ENCODE measurements at places on chromosomes 12 and 14. TPM values are rescaled to one million over a fixed set of nuclear protein-coding genes. Genes with fewer than 3 reads are reported as not detected.

The SLC35F4 gene
- 0.88 TPM for total RNA-seq

The TMPRSS12 gene
- not detected for total RNA-seq

The MANSC4 gene
- total RNA-seq = not detected

The LRRK2 gene
- not detected for total RNA-seq

The FGF23 gene
- not detected for total RNA-seq

The TCL1A gene
- total RNA-seq = not detected

The CD27 gene
- not detected for total RNA-seq

DNA sequence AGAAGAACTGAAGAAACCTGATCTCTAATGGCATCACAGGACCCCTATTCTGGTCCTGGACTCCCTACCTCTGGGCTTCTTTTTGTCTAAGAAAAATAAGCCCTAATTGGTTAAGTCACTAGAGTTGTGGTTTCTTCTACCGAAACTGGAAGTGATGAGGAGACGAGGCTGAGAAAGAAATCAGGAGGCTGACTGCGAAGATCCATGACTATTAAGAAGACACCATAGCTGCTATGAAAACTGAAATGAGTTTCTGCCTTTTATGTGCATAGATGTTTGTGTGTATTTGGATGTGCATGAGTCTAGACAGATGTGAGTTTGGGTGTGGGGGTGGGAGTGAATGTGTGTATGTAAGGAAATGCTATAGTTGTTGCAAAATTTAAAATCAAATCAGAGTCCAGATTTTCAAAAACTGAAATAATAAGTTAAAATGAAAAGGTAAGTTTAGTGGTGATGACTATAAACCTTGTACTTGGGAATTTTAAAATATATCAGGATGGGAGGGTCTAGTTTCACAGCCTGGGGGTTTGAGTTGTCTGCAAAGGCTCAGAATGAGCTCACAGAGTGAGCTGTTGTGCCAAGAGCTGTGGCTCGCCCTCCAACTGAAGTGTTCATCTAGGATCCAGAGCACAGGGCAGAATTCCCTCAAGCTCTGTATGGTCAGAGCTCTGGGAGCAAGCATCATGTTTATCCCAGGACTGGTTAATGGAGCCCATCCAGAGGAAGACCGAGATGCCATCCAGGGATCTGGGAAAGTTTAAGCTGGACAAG, 94.9 kb downstream of the VCPKMT start:
- DNase-seq = no peak

GRCh38 chr12:111174251-111174960, 194.5 kb downstream of the PHETA1 start:
- DNase-seq = no peak

DNA sequence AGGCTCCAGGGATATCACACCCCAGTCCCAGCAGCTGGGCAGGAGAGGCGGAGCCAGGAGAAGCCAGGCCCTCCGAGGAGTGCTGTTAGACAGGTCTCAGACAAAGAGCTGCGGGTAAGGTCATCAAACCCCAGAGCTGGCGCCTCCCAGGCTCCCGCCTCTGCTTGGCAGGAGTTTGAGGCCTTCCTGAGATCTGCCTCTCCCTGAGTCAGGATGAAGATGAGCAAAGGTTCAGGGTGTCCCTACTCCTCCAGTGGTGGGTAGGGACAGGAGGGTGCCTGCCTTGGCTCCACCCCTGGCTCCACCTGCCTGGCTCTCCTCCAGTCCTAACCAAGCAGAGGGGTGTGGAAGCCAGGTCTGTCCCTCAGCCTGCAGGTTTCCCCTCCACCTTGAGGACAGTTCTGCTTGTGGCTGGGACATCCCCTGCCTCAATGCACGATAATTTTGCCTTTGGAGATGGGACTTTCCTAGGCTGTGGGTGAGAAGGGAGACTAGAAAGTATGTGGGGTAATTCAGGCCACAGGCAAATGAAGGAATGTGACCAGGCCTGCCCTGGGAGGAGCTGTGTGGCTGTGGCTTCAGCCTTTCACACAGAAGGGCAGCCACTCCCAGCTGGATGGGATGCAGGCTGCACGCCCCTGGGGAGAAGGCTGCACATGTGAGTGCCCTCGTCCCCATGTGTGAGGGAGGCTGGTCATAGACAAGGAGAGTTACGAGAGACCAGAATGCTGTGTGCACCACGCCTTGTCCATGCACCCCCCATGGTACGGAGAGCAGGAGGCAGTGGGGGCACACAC, 2.2 kb downstream of the PLEKHG6 start:
- DNase-seq = no peak

Data from G401 (cell line).